Smooth muscle cell of the pulmonary artery (primary cell): ENCODE measurements at places on chromosomes 16 and 17. TPM values are rescaled to one million over a fixed set of nuclear protein-coding genes. Genes with fewer than 3 reads are reported as not detected.

FTO gene
- total RNA-seq, result 117 and 124 TPM in 2 replicates

GRB7 gene
- total RNA-seq, result 0.13 TPM in 1 of 2 replicates, not detected in the other

MT1A gene
- 1.1 TPM in 1 of 2 replicates, not detected in the other for total RNA-seq

PERCC1 gene
- not detected in 2 replicates for total RNA-seq

ACSM2A gene
- not detected in 2 replicates for total RNA-seq

CCL7 gene
- 0.85 and 3.7 TPM in 2 replicates for total RNA-seq

POLR2C gene
- total RNA-seq, result 104 and 111 TPM in 2 replicates

EPN3 gene
- 0.07 TPM in 1 of 2 replicates, not detected in the other for total RNA-seq

CD300LB gene
- not detected in 2 replicates for total RNA-seq

CCL3 gene
- not detected in 2 replicates for total RNA-seq

PRAC1 gene
- not detected in 2 replicates for total RNA-seq

ASB16 gene
- 0.33 and 0.40 TPM in 2 replicates for total RNA-seq

HLF gene
- total RNA-seq, result 0.39 TPM in 1 of 2 replicates, not detected in the other
